Natural killer cell treated with Interleukin-12 subunit alpha and Interleukin-12 subunit beta and Interleukin-15 and Interleukin-18, amount 100 ng/mL, for 72 hours (primary cell): ENCODE measurements at places on chromosomes 2 and 18. TPM values are rescaled to one million over a fixed set of nuclear protein-coding genes. Genes with fewer than 3 reads are reported as not detected.

The DNAH7 gene
- total RNA-seq = 0.11 TPM

The ACADL gene
- total RNA-seq = not detected

The NT5DC4 gene
- not detected for total RNA-seq

GRCh38 chr2:96872591-96873349 lies 2.9 kb upstream of the SEMA4C start:
- no peak for DNase-seq

DNA sequence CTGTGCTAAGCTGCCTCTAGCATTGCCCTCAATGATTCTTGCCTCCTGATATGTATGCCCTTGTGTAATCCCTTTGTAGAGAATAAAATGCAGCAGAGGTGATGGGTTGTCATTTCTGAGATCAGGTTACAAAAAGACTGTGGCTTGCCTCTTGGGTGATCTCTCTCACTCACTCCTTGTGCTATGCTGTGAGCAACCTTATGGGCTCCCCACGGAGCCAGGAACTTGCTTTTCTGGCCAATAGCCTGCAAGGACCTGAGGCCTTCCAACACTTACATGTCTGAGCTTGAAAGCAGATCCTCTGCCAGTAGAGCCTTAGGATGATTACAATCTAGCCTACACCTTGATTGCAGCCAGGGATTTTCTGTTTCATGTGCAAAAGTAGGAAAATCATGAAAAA lies 123.1 kb upstream of the XIRP2 start:
- no peak for DNase-seq

DNA sequence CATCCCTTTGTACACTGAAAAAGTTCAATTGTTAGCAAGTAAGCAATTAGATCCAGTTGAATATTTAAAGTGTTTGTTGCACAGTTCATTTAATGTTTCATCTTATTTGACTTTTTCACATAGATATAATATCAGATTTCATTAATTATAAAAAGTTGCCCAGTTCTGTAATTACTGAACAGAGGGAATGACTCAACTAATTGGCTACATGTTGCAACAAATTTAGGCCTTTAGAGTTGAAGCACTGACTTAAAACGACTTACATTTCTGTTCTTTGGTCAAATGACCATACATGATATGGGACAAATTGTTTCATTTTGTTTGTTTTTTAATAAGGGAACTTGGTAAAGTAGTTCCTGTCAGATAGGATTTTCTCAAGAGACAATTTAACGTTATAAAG lies 68.5 kb upstream of the FAM117B start:
- no peak for DNase-seq

GRCh38 chr2:191636235-191636543 lies 41.7 kb upstream of the NABP1 start:
- DNase-seq = no peak

GRCh38 chr2:183995632-183996031 lies 602.7 kb upstream of the ZNF804A start:
- no peak for DNase-seq

GRCh38 chr2:218997731-218998130 lies 4.5 kb upstream of the CRYBA2 start:
- no peak for DNase-seq

- DNase-seq = no peak
Measured at GRCh38 chr2:112621790-112622527, 23.8 kb upstream of the SLC20A1 start.
